Fibroblast of villous mesenchyme (primary cell): ENCODE measurements at places on chromosomes 2 and 18. TPM values are rescaled to one million over a fixed set of nuclear protein-coding genes. Genes with fewer than 3 reads are reported as not detected.
A peak's percentile ranks its signal among the peaks of the same experiment; 100 is the strongest.

DNA sequence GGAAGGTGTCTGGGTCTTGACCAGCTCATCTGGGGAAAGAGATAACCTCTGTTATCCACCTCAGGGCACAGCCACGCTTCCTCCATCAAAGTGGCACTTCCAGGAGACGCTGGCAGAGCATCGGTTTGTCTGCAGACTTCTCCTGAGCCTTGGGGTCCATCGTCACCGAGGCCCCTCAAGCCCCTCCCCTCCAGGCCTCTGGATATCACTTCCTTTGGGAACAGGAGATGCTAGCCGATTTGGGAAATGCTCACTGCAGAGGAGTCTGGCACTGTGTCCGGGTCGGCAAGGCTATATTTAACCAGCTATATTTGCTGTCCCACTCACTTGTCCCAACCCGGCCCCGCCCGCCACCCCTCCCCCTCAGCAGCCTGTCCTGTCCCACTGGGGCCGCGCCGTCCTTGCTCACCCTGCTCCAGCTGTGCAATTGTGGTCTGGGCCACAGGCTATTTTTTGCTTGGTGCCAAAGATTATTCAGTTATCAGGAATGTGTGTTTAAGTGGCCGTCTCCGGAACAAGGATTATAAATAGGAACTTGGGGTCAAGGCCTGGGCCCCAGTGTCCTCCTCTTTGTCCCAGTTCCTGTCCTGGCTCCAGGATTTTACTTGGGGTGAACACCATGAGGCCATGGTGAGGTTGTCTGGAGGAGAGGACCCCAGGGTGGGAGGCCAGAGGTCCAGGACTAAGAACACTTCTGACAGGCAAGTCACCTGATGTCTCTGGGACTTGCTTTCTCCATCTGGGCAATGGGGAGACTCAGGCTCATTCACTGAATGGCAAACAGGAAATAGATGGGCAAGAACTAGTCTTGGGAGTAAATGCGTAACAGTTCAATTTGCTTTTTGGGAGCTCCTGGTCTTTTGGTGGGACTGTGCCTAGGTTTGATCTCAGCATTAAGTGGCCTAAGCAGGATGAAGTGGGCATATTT, 263.6 kb downstream of the DYSF start:
- peak; percentile 72 for DNase-seq

ZAP70 gene
- total RNA-seq = not detected in 2 replicates

- DNase-seq = no peak
Measured at GRCh38 chr2:70985956-70986355, 7.5 kb downstream of the ANKRD53 start.

- no peak for DNase-seq
Measured at GRCh38 chr2:37892436-37893114, 32.5 kb upstream of the RMDN2 start.

DNA sequence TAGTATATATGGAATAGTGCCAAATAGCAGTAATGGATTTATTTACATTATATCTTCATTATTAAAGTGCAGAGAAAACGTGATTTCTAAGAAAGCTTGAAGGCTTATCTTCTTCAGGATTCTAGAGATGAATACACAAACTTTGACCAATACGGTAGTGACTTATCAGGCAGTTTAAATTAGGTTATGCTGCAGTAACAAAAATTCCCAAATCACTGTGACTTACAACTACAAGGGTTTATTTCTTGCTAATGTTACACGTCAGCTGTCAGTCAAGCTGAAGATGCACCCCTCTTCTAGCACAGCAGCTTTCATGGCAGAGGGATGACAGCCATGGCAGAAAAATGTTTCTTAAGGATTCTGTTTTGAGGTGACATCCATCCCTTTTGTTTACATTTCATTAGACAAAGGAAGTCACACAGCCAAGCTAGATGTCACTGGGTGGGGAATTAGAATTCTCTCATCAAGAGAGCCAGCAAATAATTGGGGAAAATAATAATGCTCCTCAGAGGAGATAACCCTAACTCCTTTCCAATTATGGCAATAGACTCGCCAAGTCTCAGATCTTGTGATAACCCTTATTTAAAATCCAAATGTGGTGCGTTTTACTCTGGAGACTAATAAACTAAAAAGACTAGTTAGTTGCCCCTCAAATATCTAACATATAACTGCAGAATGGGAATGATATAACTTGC, 268.3 kb upstream of the CYP26B1 start:
- no peak for DNase-seq

- no peak for DNase-seq
Measured at GRCh38 chr2:445896-446295, 158.0 kb upstream of the ALKAL2 start.

GRCh38 chr2:3762771-3763447, 59.5 kb downstream of the DCDC2C start:
- DNase-seq = no peak

DNA sequence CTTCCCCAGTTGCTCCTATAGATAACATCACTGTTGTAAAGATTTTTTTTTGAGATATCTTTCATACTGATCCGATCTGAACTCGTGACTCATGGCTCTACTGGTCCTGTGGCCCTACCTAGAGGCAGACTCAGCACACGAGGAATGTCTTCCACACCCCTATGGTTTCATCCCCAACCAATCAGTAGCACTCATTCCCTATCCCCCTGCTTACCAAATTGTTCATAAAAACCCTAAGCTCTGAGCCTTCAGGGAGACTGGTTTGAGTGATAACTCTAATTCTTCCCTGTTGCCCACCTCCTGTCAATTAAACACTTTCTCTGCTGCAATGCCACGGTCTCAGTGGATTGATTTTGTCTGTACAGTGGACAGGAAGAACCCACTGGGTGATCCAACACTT, 4.2 kb upstream of the SAP130 start:
- no peak for DNase-seq

SLC23A3 gene
- 0.64 and 0.86 TPM in 2 replicates for total RNA-seq

DNA sequence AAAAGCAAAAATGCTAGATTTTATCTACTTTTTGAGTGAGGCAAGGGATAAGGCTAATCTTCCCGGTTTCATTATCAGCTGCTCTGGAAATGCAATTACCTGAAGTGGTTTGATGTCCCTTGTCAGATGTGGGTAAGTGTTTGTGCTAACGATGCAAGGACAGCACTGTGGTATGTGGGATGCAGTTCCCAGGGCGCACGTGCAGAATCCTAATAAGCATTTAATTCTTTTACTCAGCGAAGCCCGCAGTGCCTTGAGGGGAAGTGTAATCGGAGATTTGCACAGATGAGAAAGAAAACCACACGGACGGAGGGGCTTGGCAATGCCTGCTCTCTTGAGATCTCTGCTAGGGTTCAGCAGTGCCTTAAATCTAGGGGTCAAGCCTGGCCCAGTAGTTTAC, 108.5 kb upstream of the LYPD6 start:
- no peak for DNase-seq

GRCh38 chr18:22193466-22193865, 24.1 kb downstream of the GATA6 start:
- DNase-seq = peak; percentile 82

MCFD2 gene
- total RNA-seq = 107 and 196 TPM in 2 replicates

DNA sequence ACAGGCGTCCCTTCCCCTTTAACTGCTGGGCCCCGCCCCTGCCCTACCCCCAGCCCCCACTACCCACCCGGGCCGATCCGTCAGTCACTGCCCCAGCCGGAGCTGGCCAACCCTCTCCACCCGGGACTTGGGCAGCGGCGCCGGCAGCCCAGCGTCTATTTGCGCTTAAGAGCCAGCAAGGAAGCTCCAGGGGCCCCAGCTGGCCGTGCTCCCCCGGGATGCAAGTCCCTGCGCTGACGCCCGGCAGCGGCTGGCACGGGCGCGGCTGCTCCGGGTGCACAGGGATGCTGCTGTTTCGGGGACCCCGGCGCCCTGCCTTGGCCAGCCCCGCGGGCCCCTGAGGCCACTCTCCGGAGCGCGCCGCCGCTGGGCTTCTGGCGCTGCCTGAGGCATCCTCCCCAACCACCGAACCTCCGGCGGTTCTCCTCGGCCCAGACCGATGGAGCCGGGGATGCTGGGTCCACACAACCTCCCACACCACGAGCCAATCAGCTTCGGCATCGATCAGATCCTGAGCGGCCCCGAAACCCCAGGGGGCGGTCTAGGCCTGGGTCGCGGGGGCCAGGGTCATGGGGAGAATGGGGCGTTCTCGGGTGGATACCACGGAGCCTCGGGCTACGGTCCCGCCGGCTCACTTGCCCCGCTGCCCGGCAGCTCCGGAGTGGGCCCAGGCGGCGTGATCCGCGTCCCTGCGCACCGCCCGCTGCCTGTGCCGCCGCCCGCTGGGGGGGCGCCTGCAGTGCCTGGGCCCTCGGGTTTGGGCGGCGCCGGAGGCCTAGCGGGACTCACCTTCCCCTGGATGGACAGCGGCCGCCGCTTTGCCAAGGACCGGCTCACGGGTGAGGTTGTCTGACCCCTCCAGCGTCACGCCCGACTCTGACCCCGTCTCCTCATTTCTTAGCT, at the start of gene TLX2:
TLX2 (plus strand) TSS at position 83 of the 903 bp plus-strand sequence; CDS start at position 440, 357 bp downstream.
- no peak for DNase-seq

MXD1 gene
- 5.2 TPM in 2 replicates for total RNA-seq

- no peak for DNase-seq
Measured at GRCh38 chr18:2912357-2913299, 65.8 kb downstream of the EMILIN2 start.

DNA sequence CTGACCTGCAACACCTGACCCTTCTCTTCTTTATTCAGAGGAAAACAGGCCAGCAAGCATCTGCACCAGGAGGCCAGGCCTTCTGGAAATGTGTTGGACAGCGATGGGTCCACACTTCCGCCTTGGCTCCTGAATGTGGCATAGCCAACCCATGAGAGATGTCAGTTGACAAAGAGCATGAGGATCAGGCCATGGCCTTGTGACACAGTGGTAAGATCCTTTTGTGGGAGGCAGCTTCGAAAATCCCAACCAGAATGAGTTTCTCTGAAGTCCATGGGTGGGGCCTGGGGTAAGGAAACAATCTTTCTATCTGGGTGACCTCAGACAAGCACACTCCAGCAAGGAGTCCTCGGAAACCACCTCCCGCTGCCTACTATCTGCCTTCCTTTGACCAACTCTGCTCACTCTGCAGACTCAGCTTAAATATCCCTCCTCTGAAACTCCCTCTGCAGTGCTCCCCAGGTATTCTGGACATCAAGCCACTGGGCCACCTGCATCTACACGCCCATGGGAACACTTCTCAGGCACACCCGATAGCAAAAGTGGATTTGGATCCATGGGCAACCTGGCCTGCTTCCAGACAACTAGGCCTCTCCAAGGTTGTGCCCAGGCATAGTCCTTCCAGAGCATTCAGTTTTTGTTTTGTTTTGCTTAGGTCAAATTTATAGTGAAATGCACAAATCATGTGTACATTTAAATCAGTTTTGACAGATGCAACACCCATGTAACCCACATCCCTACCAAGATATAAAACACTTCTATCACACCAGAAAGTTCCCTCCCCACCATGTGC, 3.6 kb upstream of the SH2D6 start:
- DNase-seq = no peak
